ENCODE measurements at places on chromosomes 4 and X. TPM values are rescaled to one million over a fixed set of nuclear protein-coding genes. Genes with fewer than 3 reads are reported as not detected.

The GLRB gene
- 8.4 TPM for total RNA-seq

The SLC49A3 gene
- 17.7 TPM for total RNA-seq

The MAPK10 gene
- total RNA-seq: 9.3 TPM

The NAT8L gene
- total RNA-seq: not detected

GRCh38 chrX:63934791-63935190 lies 149.8 kb upstream of the ARHGEF9 start:
- no peaks in the 10 kb centered on the region for H3K27me3 ChIP-seq
- H3K4me3 ChIP-seq: no peak overlapping the region
- no peaks in the 10 kb centered on the region for H3K36me3 ChIP-seq
- no peaks in the 10 kb centered on the region for H3K4me1 ChIP-seq
- DNase-seq: no peak

DNA sequence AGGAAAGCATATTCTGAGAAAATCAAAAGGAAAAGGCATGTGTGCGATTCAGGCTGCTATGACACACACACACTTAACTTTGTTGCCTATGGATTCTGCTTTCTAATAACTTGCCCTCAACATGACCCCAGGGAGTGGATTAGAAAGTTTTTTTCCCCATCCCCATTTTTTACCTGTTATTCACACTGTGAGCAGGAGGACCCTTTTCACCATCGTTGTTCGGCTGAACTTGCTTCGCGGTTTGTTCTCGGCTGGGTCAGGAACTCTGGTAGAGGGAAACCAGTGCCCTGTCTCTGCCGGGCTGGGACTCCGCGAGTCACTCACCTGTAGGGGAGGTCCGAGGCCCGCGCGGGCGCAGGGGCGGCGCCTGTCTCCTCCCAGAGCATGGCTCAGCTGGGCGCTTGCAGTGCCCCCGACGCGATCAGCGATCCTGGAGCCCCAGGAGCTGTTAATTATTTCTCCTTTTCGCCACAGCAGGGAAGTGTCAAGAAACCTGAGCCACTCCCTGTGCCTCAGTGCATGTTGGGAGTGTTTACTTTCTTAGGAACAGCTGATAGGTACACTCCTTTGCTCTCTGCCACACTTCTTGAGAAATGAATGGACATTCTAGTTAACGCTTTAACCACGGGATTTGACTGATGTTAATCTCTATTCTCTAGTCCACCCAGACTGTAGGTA lies at the start of gene RASSF6:
Gene RASSF6 (minus strand): TSS at position 322 of the 678 bp plus-strand sequence. CDS start 8,641 bp downstream, outside the sequence.
- no peak within 1 kb of the TSS for H3K27ac ChIP-seq
- no peak within 1 kb of the TSS for H3K4me3 ChIP-seq
- H3K27me3 ChIP-seq: peaks cover 3% of the 10 kb centered on the region
- no peak for DNase-seq

All from ascending aorta (tissue), 2 donors.